ENCODE measurements at places on chromosomes 7 and 10. TPM values are rescaled to one million over a fixed set of nuclear protein-coding genes. Genes with fewer than 3 reads are reported as not detected.
A peak's percentile ranks its signal among the peaks of the same experiment; 100 is the strongest.

The BAIAP2L1 gene
- 22.5 TPM for total RNA-seq

DNA sequence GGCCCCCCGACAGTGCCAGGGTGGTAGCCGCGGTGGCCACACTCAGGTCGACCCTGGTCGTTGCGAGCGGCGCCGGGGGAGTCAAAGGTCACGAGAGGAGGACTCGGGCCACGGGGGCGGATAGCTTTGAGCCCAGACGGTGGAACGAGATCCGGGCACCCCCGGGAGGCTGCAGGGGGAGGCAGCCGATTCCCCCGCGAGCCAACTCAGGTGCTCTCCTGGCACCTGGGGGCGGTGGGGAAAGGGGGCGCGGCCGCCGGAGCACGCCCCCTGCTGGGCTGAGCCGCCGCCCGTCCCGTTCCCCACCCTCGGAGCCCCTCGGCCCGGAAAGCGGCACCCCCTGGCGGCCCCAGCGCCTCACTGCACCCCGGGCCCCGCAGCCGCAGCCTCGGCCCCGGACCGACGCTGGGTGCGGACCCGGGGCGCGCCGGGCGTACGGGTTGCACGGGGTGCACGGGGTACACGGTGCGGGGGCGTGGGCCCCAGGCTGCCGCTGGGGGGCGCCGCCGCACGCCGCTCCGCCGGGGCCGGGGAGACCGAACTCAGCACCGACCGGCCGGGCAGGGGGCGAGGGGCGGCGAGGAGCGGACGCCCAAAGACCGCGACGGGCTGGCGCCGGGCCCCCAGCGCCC, 521 bp upstream of the NYAP1 start:
- no peak for DNase-seq

DNA sequence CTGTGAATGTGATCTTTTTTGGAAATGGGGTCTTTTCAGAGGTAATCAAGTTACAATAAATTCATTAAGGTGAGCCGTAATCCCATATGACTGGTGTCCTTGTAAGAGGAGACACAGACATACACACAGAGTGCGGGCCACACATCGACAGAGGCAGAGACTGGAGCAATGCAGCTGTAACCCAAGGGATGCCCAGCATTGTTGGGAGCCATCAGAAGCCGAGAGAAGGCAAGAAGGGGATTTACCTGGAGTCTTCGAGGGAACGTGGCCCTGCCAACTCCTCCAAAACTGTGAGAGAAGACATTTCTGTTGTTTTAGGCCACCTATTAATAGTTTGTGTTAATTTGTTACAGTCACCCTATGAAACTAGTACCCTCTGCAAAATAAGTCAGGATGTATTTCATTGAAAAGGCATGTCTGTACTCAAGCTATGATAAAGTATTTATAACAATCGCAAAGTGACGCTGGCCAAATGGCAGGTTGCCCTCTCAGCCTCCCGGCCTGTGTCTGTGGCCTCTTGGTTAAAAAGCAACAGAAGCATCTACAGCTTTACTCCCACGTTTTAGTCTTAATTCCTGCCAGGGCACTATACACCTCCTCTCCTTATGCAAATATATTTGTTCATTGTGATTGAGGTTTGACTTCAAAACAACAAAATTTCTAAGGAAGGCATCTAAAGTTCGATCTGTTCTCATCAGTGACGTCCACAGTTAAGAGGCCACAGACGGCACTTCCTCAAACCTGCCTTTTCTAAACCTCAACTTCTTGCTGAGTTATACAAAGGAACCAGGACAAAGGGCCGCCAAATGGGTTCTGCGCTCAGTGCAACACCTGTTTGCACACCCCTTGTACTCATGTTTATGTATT, 46.8 kb downstream of the HIPK2 start:
- DNase-seq, result no peak

DNA sequence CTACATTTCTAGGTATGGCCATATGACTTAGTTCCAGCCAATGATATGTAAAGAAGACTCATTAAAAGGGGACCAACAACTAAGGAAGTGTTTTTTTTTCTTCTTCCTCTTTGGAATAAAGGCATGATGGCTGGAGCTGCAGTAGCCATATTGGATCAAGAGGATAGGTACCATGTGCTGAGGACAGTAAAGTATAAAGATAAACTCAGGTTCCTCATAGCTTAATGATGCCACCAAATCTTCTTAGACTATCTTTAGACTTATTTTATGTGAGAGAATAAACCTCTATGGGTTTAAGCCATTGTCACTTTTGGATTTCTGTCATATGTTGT, 85.3 kb downstream of the ANLN start:
- DNase-seq, result no peak

The FAM25A gene
- not detected for total RNA-seq

GRCh38 chr7:14551310-14551709, 351.2 kb downstream of the DGKB start:
- DNase-seq, result no peak

The TFPI2 gene
- 18.0 TPM for total RNA-seq

The CH25H gene
- 0.12 TPM for total RNA-seq

The DPYSL4 gene
- 19.6 TPM for total RNA-seq

The NEBL gene
- total RNA-seq, result 0.08 TPM

GRCh38 chr10:45495438-45496152, 121.6 kb downstream of the ALOX5 start:
- peak; percentile 25 for DNase-seq

The OR2A1 gene
- total RNA-seq, result not detected

The DRGX gene
- not detected for total RNA-seq

The SPDYE6 gene
- total RNA-seq, result not detected

GRCh38 chr10:79331709-79332108, 15.6 kb upstream of the PPIF start:
- no peak for DNase-seq

DNA sequence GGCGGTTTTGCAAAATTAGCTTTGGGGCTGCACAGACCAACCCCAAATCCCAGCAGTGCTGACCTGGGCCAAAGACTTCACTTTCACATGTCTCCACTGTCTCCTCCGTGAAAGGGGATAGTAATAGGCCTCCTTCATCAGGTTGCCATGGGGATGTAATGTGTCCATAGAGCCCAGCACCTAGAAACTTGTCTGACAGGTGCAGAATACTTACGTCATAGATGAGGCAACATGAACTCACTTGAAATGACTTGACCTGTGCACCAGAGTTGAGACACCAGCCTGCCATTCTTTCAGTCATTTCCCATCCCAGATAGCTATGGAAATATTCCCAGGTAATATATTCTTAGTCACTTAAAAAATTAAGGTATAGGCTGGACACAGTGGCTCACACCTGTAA, 94.2 kb downstream of the INSYN2A start:
- no peak for DNase-seq

The CHAT gene
- not detected for total RNA-seq

The ANXA8 gene
- total RNA-seq, result 0.55 TPM

All from H4 (cell line).